Putamen (tissue), 1 donor: ENCODE measurements at places on chromosomes 6 and 20.

- DNase-seq, result peak; percentile 58
These were observed 41.7 kb downstream of the MOCS1 start for GRCh38 chr6:39892490-39893129.

GRCh38 chr6:106097411-106098231 lies 11.5 kb downstream of the PRDM1 start:
- DNase-seq, result peak; percentile 37

GRCh38 chr20:43284486-43284885 lies 94.8 kb upstream of the PTPRT start:
- peak; percentile 31 for DNase-seq

- DNase-seq, result no peak
These were observed 35.0 kb upstream of the NELFCD start for GRCh38 chr20:58945965-58946631.
